ENCODE measurements at places on chromosomes 6 and 20.
A peak's percentile ranks its signal among the peaks of the same experiment; 100 is the strongest.

DNA sequence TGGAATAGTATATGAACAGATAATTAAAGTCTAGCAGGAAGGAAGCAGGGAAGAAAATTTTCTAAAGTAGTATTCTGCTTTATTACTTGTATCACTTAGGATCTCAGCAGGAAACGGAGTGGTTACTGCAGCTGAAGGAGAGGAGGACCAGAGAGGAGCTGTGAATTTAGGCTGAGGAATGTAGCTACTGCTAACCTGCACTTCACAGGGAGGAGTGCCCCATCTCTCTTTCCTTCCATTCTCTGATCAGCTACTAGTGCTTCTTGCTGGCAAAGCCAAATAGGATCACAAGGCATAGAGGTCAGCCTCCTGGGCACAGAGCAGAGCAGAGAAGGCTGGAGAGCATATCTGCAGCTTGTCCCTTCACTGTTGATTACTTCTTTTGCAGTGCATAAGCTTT is 205.3 kb upstream of the ASCC3 start:
- DNase-seq = no peak

DNA sequence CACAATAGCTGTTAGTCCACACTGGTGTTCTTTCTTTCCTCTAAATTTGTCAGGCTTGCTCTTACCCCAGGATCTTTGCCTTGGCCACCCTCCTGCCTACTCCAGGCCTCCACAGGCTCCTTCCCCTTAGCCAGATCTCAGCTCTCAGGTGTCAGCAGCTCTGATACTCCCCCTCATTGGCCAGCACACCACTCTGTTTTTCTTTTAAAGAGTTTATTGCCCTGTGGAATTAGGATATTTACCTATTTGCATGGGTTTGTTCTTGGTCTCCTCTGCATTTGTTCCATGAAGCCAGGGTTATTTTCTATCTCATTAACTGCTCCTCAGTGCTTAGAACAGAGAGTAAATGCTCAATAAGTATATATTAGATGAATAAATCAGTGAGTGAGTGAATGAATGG is 36.8 kb downstream of the GCNT2 start:
- no peak for DNase-seq

DNA sequence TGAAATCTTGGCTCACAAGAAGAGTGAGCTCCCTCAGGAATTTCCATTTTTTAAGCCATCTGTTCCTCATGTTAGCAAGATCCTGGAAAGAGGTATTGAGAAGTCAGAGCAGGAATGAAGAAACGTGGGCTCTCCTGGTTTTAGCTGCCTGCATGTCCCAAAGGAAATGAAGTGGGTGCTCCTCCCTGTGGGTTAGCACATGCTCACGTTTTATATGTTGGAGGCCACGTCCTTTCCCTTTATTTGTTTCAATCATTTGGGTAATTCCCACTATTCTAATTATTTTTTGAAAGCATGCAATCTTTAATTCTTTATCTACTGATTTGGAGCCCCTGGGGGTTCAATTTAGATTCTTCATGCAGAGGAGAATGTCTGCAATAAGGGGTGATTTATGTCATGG is 4.3 kb upstream of the MAP3K4 start:
- DNase-seq = no peak

DNA sequence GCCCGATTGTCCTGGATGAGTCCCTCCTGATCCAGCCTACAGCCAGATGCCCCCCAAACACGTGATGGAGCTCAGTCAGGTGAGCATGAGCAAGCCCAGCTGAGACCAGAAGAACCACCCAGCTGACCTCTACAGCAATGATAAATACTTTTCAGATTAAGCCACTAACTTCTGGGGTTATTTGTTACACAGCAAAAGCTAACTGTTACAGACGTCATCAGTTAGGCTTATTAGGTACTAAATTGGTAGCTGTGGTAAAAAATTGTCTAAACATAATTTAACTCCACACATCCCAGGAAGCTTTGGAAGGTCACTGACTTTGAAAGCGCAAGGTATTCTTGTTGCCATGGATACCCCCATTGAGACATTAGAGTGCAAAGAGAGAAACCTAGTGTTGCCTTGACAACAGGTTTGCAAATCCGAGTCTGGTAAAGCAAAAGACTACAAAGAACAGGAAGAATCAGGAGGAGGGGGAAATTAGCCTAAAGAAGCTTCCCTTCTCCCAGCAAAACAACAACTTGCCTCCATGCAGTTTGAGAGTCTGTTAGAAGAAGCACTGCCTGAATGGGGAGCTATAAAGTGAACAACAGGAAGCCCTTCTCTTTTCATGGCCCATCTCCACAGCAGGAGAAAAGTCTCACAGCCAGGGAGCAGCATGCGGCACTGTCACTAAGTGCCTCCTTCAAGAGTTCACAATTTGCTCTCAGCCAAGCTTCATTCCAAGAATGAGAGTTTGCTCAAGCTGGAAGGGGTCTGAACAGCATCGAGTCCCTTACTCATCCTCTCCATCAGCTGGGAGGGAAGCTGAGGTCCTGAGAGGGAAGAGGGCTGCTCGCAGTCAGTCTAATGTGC is 41.7 kb upstream of the ZNF831 start:
- DNase-seq = no peak

GRCh38 chr6:126537061-126537816 is 197.3 kb downstream of the CENPW start:
- DNase-seq = no peak

- no peak for DNase-seq
Observed at GRCh38 chr20:43442282-43442880, 15.3 kb upstream of the SRSF6 start.

DNA sequence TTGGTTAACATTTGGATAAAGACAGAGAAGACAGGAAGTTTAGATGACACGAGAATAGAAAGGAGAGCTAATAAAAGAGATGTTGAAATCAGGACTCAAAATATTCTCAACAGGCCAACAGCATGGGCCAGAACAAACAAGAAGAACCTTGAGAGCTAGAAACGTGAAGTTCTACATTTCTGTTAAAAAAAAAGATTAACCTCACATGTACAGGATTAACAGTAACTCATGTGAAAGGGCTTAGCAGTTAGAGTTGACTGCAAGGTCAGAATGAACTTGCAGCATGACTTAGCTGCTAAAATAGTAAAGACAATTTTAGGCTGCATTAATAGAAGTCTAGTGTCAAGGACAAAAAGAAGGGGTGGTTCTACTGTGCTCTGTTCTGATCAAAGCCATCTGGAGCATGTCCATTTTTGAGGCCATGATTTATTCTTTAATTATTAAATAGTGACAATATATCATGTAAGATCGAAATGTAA is 331.1 kb upstream of the HSF2 start:
- no peak for DNase-seq

DNA sequence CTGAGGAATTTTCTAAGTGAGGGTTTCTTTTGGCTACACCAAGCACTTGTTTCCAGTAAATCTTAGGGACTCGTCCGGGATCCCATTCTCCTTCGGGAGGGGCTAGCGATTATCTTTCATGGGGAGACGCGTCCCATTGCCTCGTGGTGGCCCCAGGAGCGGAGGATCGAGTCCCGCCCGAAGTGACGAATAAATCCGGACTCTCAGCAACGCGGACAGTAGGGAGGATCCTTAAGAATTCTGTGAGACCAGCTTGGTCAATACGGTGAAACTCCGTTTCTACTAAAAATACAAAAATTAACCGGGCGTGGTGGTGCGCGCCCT is 69.1 kb upstream of the PRSS16 start:
- no peak for DNase-seq

GRCh38 chr20:19336631-19337030 is 124.2 kb downstream of the SLC24A3 start:
- DNase-seq = no peak

DNA sequence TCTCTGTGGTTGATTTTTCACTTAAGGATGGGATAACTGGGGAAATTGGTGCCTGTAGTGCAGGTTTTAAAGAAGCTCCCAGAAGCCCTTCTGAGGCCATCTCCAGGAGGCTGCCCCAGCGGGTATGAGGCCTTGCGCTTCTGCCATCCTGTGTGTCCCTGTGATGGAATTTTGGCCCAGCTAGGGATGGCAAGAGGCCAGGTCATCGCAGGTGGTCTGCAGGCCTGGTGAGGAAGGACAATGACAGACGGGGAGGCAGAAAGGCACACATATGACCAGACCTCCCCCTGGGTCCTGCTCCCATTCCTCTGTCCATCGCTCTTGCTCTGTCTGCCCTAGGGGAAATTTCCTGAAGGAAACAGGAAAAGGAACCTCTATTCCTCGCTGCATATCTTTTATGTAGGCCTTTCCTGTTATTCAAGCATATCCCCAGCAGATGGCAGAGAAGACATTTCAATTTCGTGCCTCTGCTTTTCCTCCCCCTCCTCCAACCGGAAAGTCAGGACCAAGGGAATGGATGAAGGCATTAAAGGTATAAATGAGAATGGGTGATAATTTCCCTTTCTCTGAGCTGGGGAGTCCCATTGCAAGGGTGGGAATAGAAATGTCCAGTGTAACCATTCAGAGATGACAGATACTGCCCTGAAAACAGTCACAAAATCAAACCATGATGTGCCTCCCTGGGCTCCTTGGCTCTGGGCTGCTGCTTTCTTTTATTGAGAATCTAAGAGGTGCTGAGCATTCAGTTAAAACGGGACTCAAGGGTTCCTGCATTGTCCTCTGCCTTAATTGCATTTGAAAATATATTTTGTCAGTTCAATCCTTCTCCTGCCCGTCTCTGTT is 17.6 kb upstream of the HLA-F start:
- DNase-seq = no peak

GRCh38 chr6:33290459-33290858 is 1.1 kb downstream of the PFDN6 start:
- no peak for DNase-seq

DNA sequence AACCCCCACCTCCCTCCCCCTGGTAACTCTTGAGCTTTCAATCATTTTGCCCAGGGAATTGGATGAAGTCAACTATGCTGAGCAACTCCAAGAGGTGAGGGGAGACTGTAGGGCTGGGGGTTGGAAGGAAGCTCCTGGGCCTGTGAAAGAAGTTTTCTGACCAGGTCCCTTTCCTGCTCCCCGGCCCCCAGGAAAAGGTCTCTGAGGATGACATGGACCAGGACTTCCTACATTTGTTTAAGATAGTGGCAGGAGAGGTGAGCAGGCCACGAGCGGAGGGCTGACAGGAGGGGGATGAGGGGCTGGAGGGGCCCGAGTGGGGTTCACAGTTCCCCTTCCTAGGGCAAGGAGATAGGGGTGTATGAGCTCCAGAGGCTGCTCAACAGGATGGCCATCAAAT is 21.8 kb downstream of the CAPN11 start:
- no peak for DNase-seq

- no peak for DNase-seq
Observed at GRCh38 chr20:38520261-38520660, 47.6 kb downstream of the RALGAPB start.

DNA sequence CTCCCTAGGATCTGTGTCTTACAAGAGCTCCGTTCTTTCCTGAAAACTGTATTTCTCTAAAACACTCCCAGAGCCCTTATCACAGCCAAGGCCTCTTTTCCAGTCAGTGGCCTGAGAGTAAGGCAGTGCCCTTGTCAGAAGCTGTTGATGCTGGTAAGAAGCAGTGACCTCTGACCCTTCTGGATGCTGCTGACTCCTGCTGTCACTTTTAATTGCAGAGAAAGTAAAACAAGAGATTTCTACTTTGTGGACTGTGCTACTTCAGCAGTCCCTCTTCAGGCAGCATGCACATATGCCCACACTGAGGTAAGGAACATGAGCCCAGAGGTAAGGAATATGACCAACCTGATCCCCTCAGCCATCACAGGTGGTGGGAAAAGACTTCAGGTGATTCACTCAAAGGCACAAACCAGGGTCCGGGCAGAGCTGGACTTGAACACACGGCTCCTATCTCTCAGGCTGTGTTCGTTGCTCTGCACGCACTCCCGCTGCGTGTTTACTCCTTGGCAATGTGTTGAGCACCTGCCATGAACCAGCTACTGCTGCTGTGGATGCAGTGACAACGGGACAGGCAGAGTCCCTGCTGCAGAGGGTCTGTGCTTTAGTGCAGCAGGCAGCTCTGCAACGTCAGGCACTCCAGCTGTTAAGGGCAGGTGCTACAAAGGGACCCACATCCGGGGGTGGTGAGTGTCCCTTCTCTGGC is 201.9 kb upstream of the CST7 start:
- no peak for DNase-seq

- no peak for DNase-seq
Observed at GRCh38 chr6:118216751-118217150, 309.7 kb downstream of the SLC35F1 start.

GRCh38 chr20:57787990-57788781 is 78.4 kb upstream of the PMEPA1 start:
- peak; percentile 52 for DNase-seq

DNA sequence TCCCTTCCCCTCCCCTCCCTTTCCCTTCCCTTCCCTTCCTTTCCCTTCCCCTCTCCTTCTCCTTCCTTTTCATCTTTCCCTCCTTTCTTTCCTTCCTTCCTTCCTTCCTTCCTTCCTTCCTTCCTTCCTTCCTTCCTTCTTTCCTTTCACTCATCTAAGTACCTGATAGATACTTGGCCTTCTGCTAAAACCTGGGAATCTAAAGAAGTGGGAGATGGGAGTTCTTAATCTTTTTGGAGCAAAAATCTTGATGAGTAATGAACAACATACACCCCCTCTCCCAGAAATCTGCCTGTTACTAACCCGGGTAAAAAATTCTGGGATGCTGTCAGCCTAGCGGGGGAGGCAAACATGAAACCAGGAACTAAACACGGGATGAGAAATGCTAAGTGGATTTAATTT is 100.7 kb downstream of the VEGFA start:
- no peak for DNase-seq

DNA sequence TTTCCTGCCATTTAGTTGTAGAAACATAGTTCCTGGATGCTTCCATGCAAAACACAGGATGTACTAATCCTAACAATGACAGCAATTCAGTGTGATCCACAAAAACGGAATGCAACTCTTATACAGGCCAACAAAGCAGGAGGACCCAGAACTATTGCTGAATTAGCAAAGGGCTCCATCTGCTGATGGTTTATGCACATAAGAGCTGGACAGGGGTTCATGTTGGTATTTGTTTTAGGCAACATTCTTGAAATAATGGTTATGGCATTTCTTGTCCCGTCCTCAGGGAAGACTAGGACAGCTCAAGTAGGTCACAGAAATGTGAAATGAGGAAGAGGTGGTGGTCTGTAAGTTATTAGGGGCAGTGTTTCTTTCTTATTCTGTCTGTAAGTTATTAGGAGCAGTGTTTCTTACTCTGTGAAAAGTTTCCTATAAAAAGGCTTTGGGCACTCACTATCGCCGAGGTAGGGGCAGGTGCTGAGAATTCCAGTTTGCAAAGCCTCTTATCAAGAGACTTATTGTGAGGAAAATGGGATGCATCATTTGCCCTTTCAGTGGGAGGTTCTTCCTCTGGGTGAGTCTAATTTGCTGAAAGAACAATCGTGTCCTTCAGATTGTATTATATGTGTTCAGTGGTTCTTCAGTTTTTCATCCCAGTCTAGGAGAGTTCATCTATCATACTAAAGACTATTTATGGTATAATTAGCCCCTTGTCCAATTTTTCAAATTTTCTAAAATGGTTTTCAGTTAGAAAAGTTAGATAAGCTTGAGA is 171.1 kb downstream of the MCHR2 start:
- DNase-seq = no peak

DNA sequence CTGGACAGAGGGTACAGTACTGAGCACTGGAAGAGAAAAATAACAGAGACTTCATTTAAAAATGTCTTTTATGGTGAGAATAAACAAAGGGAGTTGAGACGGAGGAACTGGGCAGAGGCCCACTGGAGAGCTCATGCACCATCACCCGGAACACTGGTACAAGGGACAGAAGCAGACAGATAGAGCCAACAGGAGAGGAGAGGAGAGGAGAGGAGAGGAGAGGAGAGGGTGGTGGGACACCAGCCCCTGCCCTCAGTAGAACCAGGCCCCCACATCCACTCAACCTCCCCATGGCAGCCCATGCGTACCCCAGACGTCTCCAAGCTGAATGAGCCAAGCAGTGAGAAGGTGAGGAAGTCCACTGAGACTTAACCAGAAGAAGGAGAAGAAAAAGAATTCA is 390.5 kb upstream of the CNR1 start:
- DNase-seq = no peak

Measured in upper lobe of left lung (tissue), 6 donors.